CD4-positive, alpha-beta T cell treated with Interleukin-10 for 1 hour (primary cell): ENCODE measurements at places on chromosomes 11 and 22.
A peak's percentile ranks its signal among the peaks of the same experiment; 100 is the strongest.

DNA sequence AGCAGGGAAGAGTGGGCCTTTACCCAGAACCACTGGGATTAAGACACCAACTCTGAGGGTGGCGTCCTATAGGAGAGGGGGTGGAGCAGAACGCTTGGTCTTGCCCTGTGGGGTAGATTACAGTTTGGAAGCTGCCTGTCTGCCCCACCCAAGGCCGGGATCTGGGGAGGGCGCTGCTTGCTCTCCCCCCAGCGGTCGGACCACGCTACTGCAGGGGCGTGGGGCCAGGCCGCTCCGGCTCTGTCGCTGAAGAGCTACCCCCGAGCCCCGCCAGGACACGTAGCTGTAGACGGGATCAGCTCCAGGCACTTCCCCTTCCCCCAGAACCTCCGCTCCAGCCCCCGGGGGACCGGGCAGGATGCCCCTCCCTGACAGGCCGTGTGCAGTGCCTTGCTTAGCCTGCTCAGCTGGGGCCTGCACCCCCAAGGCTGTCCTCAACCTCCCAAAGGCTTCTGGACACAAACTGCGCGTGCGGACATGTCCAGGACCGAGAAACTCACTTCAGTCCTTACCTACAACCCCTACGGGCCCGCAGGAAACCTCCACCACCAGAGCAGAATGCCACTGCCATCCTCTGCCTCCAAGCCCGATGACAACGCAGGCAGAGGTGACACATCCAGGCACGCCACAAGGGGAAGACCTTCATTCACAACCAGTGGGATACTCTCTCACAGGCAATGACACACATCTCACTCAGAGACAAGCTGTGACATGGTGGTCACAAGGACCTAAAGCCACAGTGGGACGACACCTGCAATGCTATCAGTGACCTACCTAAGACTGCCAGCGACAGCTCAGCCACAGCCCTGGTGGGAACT, 3.6 kb downstream of the AHNAK start:
- DNase-seq = peak; percentile 80

GRCh38 chr22:32527756-32528155, 53.1 kb downstream of the FBXO7 start:
- DNase-seq = no peak

DNA sequence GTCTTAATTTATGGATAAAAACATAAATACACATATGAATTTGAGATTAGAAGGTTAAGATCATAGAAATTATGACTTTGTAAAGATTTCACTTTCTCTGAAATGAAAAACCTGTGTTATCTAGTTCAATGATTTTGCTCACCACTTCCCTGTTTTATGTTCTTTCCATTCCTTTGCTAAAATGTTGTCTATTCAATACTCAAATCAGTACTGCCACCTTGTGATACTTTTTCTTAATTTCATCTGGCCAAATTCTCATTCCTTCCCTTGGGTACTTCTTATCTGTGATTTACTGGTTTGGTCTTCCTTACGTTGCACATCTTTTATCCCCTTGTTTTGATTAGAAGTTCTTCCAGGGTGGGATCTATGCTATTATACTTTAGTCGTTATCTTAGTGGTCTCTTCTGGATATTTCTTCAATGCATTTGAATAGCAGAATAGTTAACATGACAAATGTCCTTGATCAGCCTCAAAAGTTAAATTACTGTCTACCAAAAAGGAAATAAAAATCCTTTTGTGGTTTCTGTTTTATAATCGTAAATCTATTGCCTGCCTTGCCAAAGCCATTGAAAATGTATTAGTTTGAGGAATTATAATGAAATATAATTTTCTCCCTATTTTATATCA, 197.0 kb downstream of the PGR start:
- no peak for DNase-seq

DNA sequence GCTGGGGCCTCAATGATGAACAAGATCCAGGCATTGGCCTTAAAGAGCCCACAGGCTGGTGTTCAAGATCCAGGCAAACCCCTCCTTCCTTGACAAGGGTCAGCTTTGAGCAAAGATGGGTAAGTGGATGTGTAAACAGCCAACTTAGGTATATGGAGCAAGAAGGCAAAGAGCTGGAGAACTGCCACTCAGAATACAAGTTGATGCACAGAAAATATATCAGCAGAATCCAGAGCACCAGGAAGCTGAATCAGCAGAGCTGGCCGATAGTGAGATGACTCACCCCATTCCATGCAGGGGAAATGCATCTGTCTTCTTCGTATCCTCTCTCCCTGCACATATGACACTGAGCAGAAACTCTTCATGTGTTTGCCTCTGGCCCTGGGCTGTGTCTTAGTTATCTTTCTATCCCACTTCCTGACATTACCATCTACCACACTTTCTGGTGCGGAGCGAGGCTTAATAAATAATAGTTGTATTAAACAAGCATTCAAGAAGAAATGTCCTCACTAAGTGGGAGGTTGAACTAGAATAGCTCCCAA, 57.8 kb downstream of the ENDOD1 start:
- DNase-seq = no peak

GRCh38 chr11:15841931-15842740, 514.2 kb downstream of the SOX6 start:
- no peak for DNase-seq

GRCh38 chr22:45578524-45579147, 76.0 kb downstream of the FBLN1 start:
- no peak for DNase-seq

DNA sequence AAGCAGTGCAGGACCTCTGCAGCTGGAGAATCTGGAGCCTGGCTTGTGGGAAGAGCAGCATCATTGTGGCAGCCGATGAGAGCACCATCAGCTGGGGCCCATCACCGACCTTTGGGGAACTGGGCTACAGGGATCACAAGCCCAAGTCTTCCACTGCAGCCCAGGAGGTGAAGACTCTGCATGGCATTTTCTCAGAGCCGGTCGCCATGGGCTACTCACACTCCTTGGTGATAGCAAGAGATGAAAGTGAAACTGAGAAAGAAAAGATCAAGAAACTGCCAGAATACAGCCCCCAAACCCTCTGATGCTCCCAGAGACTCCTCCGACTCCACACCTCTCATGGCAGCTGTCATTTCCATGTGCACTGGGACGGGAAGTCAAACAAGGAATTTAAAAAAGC, 35.6 kb downstream of the ASRGL1 start:
- no peak for DNase-seq

- DNase-seq = peak; percentile 85
Measured at GRCh38 chr11:44094260-44094868, 1.1 kb upstream of the EXT2 start.

- no peak for DNase-seq
Measured at GRCh38 chr22:49426098-49426497, 401.6 kb downstream of the BRD1 start.

GRCh38 chr11:77069969-77070582, 3.3 kb downstream of the CAPN5 start:
- no peak for DNase-seq
